Activated naive CD4-positive, alpha-beta T cell (primary cell): ENCODE measurements at places on chromosomes 16 and 17.

GRCh38 chr16:8391257-8391656, 199.1 kb downstream of the TMEM114 start:
- DNase-seq = no peak

DNA sequence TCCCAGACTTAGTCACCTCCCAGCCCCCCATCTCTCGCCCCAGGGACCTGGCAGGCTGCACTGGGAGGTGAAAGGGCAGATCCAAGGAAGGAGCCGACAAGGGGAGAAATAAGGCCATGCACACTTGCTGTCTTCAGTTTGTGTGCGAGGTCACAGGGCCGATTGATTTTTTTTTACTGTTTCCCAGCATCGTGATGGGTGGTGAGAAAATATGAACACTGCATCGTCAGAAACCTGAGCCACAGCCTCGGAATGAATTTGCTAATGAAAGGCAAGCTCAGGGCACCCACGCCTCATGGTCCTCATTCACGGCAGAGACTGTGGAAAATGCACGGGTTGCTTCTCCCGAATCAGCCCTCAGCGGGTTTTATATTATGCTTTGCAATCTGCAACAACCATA, 98.0 kb downstream of the SOCS1 start:
- DNase-seq = no peak

DNA sequence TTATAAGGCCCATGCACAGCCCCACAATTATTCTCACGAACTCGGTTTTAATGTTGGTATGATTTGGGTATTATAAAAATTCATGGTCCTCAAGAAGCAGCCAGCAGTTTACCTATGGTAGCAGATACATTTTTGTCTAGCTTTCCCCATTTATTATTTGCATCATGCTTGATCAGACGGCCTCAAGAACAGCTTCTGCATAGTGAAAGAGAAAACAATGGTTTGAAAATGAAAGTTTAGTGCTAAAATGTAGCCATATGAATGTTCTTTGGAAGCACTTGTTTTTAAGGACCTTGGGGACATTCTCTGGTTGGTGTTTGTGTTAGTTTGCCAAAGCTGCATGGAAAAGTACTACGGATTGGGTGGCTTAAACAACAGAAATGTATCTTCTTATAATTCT, 72.4 kb upstream of the CPHXL start:
- DNase-seq = no peak

DNA sequence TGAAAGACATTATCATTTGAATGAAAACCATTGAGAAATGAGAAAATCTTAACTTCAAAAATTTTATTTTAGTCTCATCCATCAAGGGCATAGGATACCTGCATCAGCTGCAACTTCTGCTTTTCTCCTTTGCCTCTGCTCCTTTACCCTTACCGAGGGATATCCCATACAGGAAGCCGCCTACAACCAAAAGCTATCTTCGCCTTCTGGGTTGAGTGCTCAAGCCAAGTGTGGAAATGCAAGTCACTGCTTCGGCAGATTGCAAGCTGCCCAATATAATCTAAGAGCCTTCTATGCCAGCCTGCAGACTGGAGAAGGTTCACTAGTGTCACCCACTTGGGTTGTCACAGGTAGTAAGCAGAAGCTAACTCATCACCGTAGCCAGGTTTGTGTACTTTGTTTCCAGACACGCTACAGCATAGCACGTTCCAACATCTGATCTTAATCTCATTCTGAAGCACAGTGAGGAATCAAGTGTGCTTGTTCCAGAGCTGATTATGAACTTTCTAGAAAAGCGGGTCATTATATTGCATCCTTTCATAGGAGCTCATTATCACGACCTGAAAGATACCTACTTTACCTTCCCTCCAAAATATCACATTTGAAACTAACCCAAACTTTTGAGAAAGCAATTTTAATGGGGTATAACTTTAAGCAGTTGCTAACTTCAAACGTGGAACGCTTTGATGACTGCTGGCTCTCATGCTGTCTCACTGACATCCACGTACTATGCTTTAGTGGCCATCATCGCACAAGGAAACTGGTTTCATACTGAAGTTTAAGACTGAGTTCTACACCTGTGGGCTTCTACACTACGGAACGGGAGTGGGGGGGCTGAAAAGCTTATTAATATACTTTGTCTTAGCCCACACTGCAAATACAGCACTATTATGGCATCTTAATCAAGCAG, 8.0 kb upstream of the UNK start:
- no peak for DNase-seq

DNA sequence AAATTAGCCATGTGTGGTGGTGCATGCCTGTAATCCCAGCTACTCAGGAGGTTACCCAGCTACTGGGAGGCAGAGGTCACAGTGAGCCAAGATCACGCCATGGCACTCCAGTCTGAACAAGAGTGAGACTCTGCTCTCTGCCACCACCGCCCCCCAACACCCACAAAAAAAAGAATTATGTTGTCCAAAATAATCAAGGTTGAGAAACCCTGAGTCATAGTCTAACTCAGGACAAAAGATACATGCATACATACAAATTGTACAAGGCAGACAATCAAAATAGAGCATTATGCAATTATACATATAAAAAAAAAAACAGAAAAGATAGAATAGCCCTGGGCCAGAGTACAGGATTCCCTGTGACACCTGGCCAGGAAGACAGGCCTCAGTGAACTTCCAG, 6.6 kb upstream of the KPNB1 start:
- no peak for DNase-seq

GRCh38 chr17:4234401-4234800, 29.4 kb downstream of the ANKFY1 start:
- no peak for DNase-seq

GRCh38 chr17:38711792-38712571, 6.9 kb downstream of the MLLT6 start:
- no peak for DNase-seq

- DNase-seq = no peak
Measured at GRCh38 chr16:77336637-77337036, 98.2 kb downstream of the ADAMTS18 start.

DNA sequence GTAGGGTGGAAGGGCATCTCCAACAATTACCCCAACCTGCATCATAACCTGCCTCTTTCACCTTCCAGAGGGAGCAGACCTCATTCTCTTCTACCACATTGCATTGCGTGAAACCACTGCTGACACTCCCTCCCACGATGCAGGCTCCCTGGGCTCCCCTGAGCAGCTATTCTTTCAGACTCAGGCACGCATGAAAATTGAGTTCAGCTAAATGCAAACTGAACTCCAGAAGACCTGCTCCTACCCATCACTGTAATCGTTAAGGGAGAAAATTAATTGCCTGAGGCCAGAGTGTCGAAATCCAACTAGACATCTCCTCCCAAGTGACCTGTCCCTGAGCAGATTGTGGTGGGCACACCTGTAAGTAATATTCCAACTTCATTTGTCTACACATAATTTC, 186.0 kb downstream of the GRIN2A start:
- DNase-seq = no peak

DNA sequence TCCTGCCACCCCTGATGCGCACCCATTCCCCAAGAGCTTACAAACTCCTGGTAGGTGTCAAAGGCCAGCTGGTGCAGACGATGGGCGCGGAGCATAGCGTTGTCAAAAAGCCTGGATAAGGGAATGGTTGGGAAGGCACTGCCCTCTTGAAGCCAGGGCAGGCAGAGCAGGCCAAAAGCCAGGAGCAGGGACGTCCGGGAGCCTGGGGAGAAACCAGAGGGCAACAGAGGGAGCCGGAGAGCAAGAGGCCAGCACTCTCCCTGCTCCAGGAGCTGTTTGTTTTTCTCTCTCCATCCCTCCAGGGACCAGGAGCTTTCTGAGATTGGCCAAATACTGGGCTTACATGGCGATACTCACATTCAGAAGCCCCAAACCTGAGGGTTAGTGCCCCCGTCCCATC, 334 bp downstream of the GH1 start:
- no peak for DNase-seq

- DNase-seq = no peak
Measured at GRCh38 chr17:78020717-78021108, 62.2 kb downstream of the TNRC6C start.

DNA sequence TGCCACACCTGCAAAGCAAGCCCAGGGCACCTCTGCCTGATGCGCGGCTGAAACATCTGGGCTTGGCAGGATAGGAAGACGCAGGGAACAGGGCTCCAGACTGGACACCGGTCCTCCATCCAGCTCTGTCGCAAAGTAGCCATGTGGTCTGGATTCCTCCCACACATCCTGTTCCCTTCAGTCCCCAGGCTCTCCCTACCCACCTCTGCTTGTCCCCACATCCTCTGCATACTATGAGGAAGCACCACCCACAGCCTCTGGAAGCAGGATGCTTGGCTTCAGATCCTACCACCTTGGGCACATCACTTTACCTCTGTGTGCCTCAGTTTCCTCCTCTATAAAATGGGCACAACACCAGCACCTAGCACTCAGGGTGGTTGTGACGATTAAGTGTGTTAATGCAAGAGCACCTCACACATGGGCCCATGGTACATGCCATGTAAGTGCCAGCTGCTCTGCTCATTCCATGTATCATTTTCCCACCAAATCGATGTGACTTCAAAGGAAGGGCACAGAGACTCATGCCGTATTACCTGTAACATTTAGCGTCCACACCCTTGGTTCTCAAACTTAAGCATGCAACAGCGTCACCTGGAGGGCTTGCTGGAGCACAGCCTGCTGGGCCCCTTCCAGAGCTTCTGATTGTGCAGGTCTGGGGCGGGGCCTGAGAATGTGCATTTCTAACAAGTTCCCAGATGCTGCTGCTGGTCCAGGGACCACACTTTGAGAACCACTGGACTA, 138.6 kb upstream of the SDK2 start:
- DNase-seq = no peak

- DNase-seq = no peak
Measured at GRCh38 chr17:50542795-50543774, 3.9 kb upstream of the SPATA20 start.

DNA sequence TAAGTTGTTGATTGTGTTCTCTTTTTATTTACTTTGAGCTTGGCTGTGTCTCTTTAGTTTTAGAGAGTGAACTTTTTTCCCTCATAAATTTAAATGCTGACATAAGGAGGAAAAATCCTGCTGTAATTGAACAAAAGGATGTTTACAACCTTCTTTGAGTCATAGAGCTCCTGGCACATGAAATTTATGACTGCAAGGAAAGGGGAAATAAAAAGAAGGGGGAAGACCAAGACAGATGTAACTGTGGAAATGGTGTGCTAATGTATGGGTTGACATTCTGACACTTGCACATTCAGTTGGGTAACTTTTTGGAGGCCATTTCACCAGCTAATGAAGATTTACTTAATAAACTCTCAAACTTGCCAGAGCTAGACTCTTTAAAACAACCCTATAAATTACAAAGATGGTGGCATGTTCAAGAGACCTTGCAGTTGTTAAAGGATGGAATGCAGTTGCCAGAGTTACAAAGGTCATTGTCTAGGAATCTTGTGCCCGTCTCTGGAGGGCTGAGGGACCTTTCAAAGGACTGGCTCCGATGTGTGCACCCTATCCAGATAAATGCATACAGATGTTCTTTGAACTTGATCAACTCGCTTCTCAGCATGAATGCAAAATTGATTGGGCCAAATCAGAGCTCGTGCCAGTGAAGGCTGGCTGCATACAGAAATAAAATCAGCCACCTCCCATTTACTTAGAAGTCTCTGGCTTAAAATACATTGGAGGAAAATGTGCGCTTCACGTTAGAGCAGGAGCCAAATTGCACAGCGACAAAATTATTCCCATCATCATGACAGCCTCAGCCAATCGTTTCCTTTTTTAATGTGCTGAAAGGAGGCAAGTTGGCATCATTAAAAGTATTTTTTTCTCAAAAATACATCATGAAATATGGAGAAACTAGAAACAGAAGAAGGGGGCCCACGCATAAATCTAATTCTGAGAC, 289.0 kb upstream of the XYLT1 start:
- DNase-seq = no peak

GRCh38 chr17:31754239-31754945, 104.7 kb downstream of the COPRS start:
- DNase-seq = no peak

GRCh38 chr16:9763505-9763904, 418.7 kb downstream of the GRIN2A start:
- DNase-seq = no peak

DNA sequence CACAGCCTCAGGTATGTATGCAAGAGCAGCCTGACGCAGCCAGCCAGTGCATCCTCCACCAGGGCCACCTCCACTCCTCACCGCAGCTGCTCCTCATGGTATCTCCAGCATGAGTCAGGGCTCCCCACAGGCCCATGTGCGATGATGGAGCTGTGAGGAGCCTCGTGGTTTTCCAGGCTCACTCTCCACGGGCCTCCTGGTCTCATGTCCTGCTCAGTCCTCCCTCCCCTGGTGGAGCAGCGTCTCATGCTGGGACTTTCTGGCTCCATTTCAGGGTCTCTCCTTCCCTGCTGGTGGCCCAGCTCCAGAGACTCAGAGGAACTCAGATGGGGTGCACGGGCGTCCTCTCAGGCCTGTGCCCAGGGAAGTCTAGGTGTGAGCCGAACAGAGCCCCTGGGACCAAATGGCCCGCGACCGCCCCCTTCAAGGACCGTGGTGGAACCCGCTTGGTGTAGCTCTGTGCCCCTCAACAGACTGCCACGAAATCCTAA, 70.4 kb downstream of the METRNL start:
- DNase-seq = no peak

- DNase-seq = no peak
Measured at GRCh38 chr17:49715216-49715615, 7.5 kb upstream of the SLC35B1 start.

- no peak for DNase-seq
Measured at GRCh38 chr17:14746822-14747602, 446.1 kb downstream of the HS3ST3B1 start.

DNA sequence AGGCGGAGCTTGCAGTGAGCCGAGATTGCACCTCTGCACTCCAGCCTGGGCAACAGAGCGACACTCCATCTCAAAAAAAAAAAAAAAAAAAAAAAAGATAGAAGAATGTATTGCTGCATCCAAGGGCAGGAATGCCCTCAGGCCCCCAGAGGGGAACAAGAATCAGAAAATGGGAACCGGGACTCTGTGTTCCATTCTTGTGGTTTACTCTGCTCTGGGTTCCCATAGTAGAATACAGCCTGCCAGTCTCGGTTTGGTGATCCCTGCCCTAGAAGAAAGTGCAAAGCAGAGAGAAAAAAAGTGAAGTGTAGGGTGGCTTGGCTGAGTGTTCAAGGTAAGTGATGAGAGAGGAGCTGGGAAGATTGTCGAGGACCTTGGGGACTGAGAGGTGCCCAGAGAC, 27.4 kb upstream of the KDM6B start:
- no peak for DNase-seq

- DNase-seq = no peak
Measured at GRCh38 chr16:28543072-28543471, 4.3 kb upstream of the NUPR1 start.

- no peak for DNase-seq
Measured at GRCh38 chr16:2205967-2206313, 686 bp downstream of the MLST8 start.
